ENCODE measurements at places on chromosomes 12 and 14.

DNA sequence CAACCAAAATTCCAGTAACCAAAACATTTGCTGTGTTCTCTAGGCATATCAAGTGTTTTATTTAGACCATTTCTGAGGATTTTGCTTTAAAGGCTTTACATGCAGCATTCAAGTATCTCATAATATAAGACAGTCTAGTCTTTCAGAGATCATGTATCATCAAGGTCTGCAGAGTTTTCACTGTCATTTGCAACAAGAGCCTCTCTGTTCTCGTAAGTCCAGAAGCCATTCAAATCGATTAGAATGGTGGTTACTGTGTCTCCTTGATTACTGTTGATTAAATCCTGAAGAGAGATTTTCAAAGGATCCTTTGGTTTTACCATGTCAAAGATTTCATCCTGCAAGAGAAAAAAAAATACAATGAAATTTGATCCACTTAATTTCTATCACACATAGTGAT lies 36.3 kb downstream of the PPP2R3C start:
- no peak for DNase-seq

DNA sequence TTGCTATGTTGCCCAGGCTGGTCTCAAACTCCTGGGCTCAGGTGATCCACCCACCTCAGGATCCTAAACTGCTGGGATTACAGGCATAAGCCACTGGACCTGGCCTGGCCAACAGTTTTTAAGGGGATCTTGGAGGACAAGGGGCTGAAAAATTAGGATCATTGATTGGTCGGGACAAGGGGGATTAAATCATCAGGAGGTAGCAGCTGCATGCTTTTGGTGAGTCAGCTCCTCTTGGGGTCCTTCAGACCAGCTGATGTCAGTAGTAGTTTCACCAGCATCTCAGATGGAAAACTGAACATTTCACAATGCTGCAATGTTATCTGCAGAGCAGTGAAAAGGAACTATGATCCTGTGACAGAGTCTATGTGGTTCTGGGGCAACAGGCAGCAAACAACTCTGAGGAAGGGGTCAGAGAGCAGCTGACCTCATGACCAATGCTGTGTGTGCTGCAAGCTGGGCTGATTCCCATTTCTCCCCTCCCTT lies 6.3 kb downstream of the LRRC74A start:
- DNase-seq = no peak

DNA sequence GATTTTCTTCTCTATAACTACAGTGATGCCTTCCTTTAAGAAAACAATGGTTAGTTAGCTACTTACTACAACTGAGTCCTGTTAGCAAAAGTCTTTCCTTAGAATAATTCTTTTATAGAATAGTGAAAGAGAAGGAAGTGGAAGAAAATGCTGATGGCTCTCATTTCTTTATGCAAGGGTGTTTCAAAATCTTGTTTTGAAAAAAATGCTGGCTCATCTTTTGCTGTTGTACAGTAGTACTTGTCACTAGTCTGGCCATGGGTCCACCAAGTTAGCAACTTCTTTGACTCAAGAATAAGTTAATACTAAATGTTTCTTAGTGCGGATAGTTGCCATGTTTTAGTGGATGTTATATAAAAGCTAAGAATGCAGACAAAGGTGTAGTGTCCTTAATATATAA lies 225.4 kb downstream of the PTPRO start:
- no peak for DNase-seq

GRCh38 chr12:103244596-103244995 lies 251.2 kb downstream of the C12orf42 start:
- DNase-seq = no peak

GRCh38 chr12:53338017-53338416 lies 1.9 kb upstream of the SP7 start:
- no peak for DNase-seq

DNA sequence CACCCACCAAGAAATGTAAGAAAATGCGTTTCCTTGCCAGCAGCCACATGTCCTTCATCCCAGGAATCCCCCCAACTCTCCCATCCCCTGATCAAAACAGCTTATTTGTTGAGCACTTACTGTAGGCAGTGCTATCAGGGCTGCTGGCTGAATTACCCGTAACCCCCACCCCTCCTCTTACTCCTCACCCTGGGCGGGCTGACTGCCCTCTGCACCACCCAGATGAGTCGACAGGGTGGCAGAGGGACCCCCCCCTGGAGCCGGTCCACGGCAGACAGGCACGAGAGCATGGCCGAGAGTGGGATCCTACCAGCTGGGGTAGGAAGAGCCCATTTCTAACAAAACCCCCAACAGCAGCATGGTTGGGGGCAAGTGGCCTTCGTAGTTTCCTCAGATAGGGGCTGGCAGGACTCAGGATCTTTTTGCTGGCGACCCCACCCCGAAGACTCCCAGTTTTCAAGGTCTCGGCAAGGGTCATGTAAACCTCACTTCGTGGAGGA lies 1.1 kb upstream of the RHOF start:
- no peak for DNase-seq

DNA sequence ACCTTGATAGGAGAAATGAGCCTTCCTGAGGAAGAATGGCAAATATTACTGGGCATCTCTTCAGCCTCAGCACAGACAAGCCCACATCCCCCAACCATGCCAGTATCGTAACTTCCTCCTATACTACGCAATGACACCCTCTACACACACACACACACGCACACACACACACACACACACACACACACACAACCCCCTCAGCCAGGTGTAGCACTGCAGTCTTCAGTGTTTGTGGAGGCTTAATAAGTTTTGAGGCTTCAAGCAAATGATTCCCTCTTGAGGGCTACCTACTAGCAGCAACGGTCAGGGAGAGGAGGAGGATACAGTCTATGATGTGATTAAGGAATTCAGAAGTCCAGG lies 1.6 kb downstream of the DGKA start:
- DNase-seq = no peak

GRCh38 chr12:76859611-76860010 lies 19.2 kb downstream of the CSRP2 start:
- DNase-seq = no peak

GRCh38 chr12:34348836-34349672 lies 326.8 kb downstream of the ALG10 start:
- no peak for DNase-seq

DNA sequence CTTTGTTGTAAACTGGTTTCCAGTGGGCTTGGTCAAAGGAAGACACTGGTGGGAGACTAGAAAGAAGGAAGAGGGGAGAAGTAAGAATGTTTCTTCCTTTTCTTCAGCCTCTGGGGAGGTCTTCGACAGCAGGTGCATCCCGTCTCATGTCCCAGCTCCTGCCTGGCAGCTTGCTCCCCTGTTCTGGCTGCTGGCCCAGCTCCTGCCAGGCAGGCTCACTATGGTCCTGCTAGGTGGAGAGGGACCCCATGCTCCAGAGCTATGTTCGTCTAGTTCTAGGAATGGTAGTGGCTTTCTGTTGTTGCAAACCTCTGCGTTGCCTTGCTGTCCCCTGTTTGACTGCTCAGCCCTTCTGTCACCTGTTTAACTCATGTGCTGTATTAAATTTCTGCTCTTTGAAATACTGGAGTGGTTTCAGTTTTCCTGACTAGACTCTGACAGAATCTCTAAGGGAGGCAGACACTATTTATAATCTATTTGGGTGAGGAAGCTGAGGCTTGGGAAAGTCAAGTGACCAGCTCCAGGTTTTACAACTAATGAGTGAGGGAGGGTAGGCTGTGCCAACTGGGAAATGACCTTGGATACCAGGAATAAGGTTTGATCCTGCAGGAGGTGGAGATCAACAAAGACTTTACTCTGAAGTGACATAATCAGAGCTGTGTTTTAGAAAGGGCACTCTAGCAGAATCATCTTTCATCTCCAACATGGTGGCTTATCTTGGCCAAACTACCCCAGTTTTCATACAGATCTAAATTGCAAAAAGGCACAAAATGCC lies 94.7 kb upstream of the DDHD1 start:
- no peak for DNase-seq

DNA sequence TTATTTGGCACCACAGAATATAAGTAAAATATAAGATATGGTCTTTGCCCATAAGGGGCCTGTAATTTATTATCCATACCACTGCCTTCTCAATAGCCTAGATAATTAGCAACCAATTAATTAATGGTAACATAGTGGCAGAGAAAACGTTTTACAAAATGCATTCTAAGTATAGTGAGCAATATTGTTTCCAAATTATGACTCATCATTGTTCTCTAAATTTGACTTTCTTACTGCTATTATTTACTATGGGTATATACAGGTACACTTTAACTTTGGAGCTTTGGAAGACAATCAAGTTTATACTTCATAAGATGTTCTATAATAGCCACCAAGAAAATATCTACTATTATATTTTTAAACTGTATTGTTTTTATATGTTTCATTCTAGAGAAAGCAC lies 26.7 kb downstream of the DCP1B start:
- no peak for DNase-seq

DNA sequence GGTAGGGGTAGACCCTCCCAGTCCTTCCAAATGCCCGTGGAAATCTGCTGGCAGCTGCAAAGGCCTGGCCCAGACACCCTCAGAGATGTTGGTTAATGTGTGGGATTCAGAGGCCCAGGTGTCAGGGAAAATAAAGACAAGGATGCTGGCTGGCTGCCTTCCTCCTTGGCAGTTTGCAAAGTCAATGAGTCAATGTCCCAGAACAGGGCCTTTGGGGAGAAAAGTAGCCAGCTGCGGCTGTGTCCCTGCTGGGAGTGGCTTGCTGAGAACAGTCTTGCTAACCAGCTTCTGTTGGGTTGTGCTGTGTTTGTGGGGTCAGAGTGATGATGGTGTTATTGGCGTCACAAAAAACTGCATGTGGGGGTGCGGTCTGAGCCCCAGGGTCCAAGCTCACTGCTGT lies 29.2 kb downstream of the GLRX5 start:
- DNase-seq = no peak

- DNase-seq = no peak
Observed at GRCh38 chr14:100738704-100739131, 12.0 kb downstream of the DLK1 start.

DNA sequence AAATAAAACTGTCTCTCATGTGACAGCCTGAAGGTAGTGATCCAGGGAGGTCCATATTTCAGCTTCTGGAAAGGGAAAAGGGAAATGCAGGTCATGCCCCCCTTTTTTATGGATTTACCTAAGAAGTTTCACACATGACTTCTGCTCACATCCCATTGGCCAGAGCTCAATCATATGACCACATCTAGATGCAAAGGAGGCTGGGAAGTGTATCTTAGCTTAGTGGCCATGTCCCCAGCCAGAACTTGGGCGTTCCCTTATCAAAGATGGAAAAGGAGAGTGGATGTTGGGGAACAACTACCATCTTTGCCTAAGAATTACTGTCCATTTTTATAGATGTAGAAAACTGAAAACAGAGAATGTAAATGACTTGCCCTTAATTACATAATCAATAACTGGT lies 26.5 kb upstream of the CRADD start:
- no peak for DNase-seq

- no peak for DNase-seq
Observed at GRCh38 chr14:103732868-103733620, 17.4 kb downstream of the ZFYVE21 start.

DNA sequence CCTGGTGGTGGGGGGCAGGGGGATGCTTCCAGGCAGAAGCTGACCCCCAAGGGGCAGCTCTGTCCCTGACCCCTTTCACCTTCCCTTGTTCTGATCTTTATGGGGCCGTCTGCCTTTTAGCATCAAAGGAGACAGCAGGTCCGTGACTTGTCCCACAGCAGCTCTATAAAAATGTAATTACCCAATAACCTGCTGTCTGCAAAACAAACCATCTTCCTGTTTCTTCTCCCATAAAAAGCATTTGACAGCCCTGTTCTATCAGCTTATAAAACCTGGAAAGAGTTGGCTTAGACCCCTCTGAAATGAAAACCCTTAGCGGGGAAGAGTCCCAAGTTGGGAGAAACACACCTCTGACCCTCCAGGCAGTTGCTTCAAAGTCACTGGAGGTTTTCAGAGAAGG lies 416.9 kb downstream of the MED13L start:
- no peak for DNase-seq

DNA sequence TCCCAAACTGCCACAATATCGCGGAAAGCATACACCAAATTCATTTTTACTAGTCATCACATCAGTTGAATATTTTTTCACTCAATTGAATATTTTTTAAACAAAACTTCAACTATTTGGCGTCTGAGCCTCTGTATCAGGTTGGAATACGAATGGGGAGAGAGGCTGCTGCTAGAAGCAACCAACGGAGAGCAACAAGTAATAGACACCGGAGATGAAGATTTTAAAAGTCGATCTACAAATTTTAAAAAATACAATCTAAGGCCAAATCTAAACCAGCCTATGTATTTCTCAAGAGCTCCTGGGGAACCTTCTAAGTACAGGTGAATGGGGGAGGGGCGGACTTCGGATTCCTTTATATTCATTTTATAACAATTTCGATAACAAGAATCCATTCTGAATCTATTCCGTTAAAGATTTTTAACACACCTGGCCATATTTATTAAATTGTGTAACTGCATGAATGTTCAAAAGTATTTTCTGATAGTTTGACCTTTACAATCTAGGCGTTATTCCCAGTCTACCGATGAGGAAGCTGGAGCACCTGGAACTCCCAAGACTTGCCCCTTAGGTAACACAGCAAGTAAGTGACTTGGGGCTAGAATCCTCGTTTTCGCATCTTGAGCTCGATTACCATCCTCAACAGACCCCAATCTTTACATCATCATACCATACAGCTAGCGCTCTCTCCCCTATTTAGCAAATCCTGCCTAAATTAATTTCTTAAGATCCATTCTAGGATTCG lies 1.2 kb downstream of the GNPNAT1 start:
- DNase-seq = no peak

- no peak for DNase-seq
Observed at GRCh38 chr12:132474237-132474741, 15.7 kb upstream of the FBRSL1 start.

DNA sequence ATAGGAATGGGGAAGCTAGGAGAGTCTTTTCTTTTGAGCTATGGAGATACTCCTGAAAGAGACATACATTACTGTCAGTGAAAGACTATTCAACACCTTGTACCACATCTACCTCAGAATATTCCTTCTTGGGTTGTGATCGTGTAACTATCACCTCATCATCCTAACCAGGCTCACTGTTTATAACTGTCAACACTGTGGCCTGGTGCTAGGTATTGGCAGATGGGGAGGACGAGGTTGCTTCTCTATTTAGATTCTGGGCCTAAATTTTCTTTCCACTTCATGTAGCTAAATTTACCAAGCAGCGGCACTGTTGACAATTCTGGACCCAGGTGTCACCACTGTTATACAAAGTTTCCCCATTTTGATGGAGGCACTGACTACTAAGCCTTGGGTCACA lies 354.4 kb downstream of the NELL2 start:
- DNase-seq = no peak

DNA sequence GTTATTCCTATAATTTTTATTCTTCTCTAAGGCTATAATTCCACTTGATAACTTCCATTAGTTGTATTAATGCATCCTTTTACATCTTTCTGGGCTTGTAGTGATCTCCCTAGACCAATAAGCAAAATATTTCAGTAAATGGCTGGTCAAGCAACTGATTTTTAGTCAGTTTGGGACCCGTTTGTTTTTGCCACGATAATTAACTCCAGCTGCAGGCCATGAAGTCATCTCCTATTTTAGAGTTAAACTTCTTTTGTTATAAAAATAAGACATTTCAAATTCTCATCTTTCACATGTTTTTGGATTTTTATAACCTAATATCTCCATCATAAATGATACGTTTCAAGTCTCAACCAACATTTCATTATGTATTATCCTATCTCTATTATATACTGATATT lies 49.4 kb downstream of the MAGOHB start:
- DNase-seq = no peak
